IMR-90 (cell line): ENCODE measurements at places on chromosomes 11 and 22.
A peak's percentile ranks its signal among the peaks of the same experiment; 100 is the strongest.

DNA sequence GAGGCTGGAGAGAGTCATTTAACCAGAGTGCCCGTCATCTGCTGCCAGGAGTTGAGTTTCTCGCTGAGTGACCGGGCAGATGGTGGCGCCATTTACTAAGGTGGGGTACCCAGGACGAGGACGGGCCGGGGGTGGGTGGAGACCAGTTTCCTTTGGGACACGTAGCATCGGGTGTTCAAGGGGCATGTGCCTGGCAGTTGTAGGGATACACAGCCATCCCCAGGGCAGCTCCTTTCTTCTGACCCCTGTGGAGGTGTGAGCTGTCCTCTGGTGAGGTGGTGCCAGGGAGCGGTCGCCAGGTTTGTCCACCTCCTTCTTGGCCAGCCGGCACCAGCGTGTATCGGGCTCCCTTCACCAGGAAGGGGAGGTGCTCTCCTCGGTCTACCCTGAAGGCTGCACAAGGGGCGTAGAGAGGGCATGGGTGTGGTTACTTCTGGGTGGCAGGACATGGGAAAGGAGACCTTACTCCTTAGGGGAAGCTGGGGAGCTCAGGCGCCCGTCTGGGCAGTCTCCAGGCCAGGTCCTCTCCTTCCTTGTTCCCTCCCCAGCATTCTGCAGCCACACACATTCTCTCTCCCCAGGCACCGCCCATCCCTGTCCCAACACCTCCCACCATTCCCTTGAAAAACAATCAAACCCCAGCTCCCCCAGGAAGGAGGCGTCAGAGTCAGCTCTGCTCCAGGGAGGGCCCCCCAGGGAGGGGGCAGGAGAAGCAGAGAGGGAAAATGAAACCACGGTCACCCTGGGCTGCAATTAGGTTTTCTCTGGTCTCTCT lies 10.3 kb upstream of the MB start:
- H3K27me3 ChIP-seq, result no peaks in the 10 kb centered on the region
- peak; percentile 90 for DNase-seq
- H3K4me3 ChIP-seq, result peak overlapping the region; percentile 50
- H3K4me1 ChIP-seq, result peaks cover 9% of the 10 kb centered on the region
- H3K27ac ChIP-seq, result peak overlapping the region; percentile 82

GRCh38 chr22:21082248-21082647 lies 36.5 kb downstream of the LRRC74B start:
- H3K27ac ChIP-seq, result no peak overlapping the region
- H3K36me3 ChIP-seq, result no peaks in the 10 kb centered on the region
- DNase-seq, result peak; percentile 25
- H3K4me1 ChIP-seq, result no peaks in the 10 kb centered on the region
- no peak overlapping the region for H3K4me3 ChIP-seq

GRCh38 chr11:12397931-12398334 lies 20.6 kb downstream of the PARVA start:
- DNase-seq, result peak; percentile 99
- H3K27ac ChIP-seq, result peak overlapping the region; percentile 68
- peaks cover 11% of the 10 kb centered on the region for H3K36me3 ChIP-seq
- H3K27me3 ChIP-seq, result no peaks in the 10 kb centered on the region
- peaks cover 26% of the 10 kb centered on the region for H3K4me1 ChIP-seq
- H3K4me3 ChIP-seq, result no peak overlapping the region

GRCh38 chr11:33774736-33775466 lies 581 bp upstream of the FBXO3 start:
- H3K27ac ChIP-seq, result peak overlapping the region; percentile 3; the same call in 1 of the 2 replicates
- no peaks in the 10 kb centered on the region for H3K27me3 ChIP-seq
- H3K4me3 ChIP-seq, result peak overlapping the region; percentile 82
- peaks cover 17% of the 10 kb centered on the region for H3K4me1 ChIP-seq
- H3K36me3 ChIP-seq, result peaks cover 2% of the 10 kb centered on the region
- no peak for DNase-seq

DNA sequence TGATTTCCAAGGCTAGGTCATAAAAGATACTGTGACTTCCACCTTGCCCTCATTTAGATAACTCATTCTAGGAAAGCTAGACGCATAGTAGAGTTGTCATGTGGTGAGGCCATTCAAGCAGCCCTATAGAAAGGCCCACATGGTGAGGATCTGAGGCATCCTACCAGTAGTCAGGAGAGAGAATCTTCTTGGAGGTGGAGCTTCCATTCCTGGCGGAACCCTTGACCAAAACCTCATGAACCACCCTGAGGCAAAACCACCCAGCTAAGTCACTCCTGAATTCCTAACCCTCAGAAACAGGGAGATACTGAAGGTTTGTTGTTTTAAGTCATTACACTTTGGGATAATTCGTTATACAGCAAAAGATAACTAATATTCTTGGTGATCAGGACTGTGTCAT lies 2.9 kb upstream of the HDHD5 start:
- no peak for DNase-seq
- H3K27me3 ChIP-seq, result no peaks in the 10 kb centered on the region
- peaks cover 4% of the 10 kb centered on the region; the same call in 1 of the 2 replicates for H3K4me1 ChIP-seq
- no peak overlapping the region for H3K4me3 ChIP-seq
- H3K36me3 ChIP-seq, result no peaks in the 10 kb centered on the region

GRCh38 chr11:11568651-11569229 lies 53.1 kb downstream of the GALNT18 start:
- no peaks in the 10 kb centered on the region for H3K36me3 ChIP-seq
- H3K27ac ChIP-seq, result no peak overlapping the region
- DNase-seq, result peak; percentile 2

DNA sequence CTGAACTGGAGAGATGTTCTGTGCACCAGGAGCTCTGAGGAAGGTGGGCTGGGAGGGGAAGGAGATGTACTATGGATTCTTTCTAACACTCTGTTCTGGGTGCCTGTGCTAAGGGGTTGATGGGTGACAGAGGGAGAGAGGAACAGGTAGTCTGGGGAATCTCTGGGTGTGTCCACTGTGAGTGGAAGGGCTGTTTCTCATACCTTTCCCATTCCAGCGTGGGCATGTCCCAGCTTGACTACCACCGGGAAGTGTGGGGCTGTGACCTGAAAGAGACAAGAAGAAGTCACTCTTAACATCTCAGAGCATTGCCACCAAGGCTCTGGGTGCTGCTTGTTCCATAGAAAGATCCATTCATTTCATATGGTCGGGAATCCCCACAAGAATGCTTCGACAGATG lies 121.9 kb downstream of the FBXO7 start:
- no peak overlapping the region for H3K4me3 ChIP-seq
- H3K36me3 ChIP-seq, result no peaks in the 10 kb centered on the region
- no peak for DNase-seq

DNA sequence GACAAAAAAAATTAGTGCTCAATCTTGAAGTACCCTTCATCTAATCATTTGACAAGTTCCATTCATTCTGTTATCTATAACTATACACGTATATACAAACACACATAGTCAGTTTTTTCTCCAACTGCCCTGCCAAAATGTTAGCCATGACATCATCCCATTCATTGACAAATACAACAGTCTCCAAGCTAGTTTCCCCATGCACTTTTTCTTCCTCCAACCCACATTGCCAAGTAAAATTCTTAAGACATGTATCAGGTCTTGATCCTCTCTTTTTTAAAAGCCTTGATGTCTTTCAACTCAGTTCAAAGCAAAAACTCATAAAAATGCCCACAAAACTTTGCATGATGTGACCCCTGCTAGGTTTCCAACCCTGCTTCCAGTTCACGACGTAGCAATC lies 58.1 kb downstream of the DDI1 start:
- H3K4me1 ChIP-seq, result peaks cover 11% of the 10 kb centered on the region
- peak; percentile 66 for DNase-seq
- H3K36me3 ChIP-seq, result no peaks in the 10 kb centered on the region
- H3K4me3 ChIP-seq, result no peak overlapping the region

GRCh38 chr11:75400146-75400865 lies 988 bp downstream of the RPS3 start:
- H3K4me3 ChIP-seq, result peak overlapping the region; percentile 88
- H3K36me3 ChIP-seq, result peaks cover 44% of the 10 kb centered on the region
- no peaks in the 10 kb centered on the region; the same call in 1 of the 2 replicates for H3K27me3 ChIP-seq
- H3K4me1 ChIP-seq, result peaks cover 5% of the 10 kb centered on the region
- DNase-seq, result peak; percentile 14

DNA sequence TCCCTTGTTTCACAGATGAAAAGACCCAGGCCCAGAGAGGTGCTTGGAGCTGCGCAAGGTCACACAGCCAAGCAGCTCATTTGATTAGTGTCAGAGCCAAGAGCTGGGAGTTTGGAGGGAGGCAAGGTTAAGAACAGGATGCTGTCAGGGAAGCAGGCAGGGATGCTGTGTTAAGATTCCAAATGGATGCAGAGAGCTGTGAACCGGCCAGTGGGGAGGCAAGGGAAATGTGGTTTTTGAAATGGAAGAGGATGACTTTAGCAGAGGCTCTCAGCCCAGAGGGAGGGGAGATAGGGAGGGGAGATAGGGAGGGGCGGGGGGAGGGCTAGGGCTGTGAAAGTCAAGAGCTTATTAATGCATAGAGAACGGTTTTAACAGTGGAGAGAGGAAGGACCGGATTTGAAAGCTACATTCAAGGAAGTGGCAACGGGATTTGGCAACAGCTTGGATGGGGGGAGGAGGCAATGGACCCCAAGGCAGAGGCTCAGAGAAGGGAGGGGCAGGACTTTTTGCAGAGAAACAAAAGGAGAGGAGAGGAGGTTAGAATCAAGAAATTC lies 13.0 kb downstream of the RTN4RL2 start:
- H3K36me3 ChIP-seq, result no peaks in the 10 kb centered on the region
- no peak for DNase-seq
- no peaks in the 10 kb centered on the region for H3K4me1 ChIP-seq
- no peak overlapping the region for H3K27ac ChIP-seq
- H3K4me3 ChIP-seq, result no peak overlapping the region

- H3K4me3 ChIP-seq, result no peak overlapping the region
- H3K27ac ChIP-seq, result no peak overlapping the region
- H3K27me3 ChIP-seq, result no peaks in the 10 kb centered on the region
These were observed 11.3 kb downstream of the TPCN2 start for GRCh38 chr11:69059985-69060384.

- H3K27ac ChIP-seq, result no peak overlapping the region
- H3K4me1 ChIP-seq, result no peaks in the 10 kb centered on the region
- DNase-seq, result no peak
- H3K4me3 ChIP-seq, result no peak overlapping the region
These were observed 848.3 kb downstream of the METTL15 start for GRCh38 chr11:28956446-28956845.

DNA sequence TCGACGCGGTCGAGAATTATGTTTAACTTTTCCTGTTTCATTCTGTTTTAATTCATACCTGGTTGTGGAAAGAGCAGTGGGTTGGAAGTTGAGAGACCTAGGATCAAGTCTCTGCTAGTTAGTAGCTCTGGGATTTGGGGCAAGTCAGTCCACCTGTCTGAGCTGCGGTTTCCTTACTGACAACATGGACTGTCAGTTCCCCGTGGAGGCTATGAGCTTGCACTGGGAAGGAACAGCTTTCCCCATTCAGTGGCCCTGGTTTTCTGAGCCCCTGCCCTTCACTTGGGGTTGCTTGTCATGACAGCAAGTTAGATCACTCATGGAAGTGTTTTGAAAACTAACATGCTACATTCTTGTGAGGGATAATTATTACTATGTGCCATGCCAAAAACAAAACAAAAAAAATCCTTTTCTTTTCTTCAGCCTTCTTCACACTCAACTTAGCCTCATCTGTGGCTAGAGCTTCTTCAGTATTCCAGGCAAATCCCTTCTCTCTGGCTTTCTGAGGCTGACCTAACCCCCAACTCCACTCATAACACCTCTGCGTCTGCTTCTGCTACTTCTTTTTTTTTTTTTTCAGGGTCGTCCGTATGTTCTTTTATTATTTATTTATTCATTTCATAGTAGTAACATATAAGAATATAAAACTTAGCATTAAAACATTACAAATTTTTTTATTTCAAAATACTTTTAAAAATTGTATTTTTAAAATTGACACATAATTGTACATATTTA lies 43.0 kb upstream of the ZBED5 start:
- peak; percentile 57 for DNase-seq
- H3K27me3 ChIP-seq, result no peaks in the 10 kb centered on the region
- H3K36me3 ChIP-seq, result no peaks in the 10 kb centered on the region
- H3K4me3 ChIP-seq, result no peak overlapping the region
- H3K4me1 ChIP-seq, result peaks cover 24% of the 10 kb centered on the region

GRCh38 chr11:27861706-27862430 lies 161.6 kb upstream of the BDNF start:
- H3K27me3 ChIP-seq, result no peaks in the 10 kb centered on the region
- peaks cover 2% of the 10 kb centered on the region; the same call in 1 of the 2 replicates for H3K4me1 ChIP-seq
- no peak overlapping the region for H3K4me3 ChIP-seq
- DNase-seq, result peak; percentile 95

GRCh38 chr22:25409240-25409639 lies 155.2 kb upstream of the GRK3 start:
- DNase-seq, result no peak
- H3K27ac ChIP-seq, result no peak overlapping the region
- peaks cover 10% of the 10 kb centered on the region for H3K27me3 ChIP-seq
- no peaks in the 10 kb centered on the region for H3K36me3 ChIP-seq
- H3K4me1 ChIP-seq, result peaks cover 5% of the 10 kb centered on the region
